Activated CD8-positive, alpha-beta memory T cell treated with anti-CD3 and anti-CD28 coated beads for 4 hours (primary cell): ENCODE measurements at places on chromosomes 7 and 10.

DNA sequence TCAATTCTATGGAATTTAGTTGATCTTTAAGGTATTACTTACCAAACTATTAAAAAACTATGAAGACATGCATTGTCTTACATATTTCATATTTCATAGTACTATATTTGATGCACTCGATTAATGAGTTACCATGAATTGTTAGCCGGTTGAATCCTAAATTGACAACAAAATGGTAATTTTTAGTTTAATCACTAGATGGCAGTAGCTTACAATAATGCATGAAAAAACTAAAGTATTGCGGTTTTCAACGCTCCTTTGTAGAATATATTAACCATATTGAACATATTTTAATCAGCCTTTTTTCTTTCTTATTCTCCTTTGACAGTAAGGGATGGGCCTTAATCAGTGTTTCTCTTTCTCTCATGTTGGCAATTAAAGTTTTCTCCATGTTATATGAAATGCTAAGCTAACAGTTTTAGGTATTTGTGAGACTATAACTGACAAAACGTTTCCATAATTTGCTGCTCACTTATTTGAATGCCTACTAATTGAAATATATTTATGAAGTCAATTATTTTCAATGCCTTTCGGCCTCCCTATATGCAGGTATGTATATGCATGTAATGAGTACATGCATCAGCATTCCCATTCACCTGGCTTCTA, 48.5 kb upstream of the ARL4A start:
- DNase-seq: no peak

DNA sequence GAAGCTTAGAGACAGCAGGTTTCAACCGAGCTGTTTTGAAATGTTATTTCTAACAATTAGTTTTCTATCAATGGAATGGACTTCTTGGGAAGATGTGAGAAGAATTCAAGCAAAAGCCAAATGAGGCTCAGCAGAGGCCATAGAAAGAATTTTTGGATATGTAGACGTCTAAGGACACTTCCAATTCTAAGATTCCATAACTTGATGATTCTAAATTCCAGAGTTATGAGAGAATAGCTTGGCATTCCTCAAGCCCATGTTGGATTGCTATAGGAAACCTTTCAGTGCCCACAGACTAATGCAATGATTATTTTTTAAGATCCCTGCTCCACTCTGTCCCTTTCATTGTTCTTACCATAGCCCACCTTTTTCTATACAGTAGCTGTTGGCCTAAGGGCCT, 77.2 kb upstream of the PALS2 start:
- no peak for DNase-seq

GRCh38 chr10:132336919-132337407, 5.0 kb downstream of the LRRC27 start:
- no peak for DNase-seq

DNA sequence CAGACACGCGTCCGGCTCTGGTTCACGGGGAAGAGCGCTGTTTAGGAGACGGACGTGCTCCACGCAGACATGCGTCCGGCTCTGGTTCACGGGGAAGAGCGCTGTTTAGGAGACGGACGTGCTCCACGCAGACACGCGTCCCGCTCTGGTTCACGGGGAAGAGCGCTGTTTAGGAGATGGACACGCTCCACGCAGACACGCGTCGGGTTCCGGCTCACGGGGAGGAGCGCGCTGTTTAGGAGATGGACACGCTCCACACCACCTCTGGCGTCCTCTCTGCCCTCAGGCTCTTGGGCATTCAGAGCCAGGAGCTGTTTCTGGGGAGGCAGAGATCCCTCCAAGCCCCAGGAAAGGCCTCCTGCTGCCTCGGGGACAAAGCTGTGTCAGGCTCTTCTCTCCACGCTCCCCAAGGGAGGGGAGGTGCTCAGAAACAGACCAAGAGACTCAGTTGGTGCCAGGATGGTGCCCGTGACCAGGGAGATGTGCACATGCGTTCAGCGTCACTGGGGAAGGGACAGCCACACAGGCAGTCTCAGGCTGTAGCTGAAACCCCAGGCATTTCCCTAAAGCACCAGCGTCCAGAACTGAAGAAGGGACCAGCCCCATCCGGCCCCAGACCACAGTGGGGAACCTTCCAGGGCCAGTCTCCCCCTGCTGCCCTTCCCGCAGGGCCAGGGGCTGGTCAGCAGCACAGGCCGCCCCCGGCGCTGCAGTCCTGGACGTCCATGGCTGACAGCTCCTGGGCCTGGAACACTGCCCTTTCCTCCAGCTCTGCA, 175.6 kb downstream of the ELFN1 start:
- no peak for DNase-seq
